ENCODE measurements at places on chromosomes 4 and X.

DNA sequence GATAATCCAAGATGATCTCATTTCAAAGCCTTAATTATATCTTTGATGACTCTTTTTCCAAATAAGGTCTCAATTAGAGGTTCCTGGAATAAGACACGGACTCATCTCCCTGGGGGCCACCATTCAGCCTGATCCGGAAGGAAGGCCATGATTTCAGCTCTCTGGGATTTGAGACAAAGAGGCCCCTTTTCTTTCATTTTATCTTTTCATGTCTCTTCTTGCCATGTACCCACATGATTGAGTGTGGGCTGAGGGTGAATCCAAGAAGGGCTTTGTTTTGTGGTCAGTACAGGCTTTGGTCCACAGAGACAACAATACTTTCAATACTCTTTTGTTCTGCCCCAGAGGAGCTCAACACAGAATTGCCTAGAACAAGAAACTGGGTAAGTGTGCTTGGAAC lies 261.2 kb downstream of the TRIML1 start:
- no peak overlapping the region for H3K4me3 ChIP-seq
- H3K36me3 ChIP-seq, result no peaks in the 10 kb centered on the region
- no peaks in the 10 kb centered on the region for H3K4me1 ChIP-seq
- no peaks in the 10 kb centered on the region for H3K27me3 ChIP-seq

DNA sequence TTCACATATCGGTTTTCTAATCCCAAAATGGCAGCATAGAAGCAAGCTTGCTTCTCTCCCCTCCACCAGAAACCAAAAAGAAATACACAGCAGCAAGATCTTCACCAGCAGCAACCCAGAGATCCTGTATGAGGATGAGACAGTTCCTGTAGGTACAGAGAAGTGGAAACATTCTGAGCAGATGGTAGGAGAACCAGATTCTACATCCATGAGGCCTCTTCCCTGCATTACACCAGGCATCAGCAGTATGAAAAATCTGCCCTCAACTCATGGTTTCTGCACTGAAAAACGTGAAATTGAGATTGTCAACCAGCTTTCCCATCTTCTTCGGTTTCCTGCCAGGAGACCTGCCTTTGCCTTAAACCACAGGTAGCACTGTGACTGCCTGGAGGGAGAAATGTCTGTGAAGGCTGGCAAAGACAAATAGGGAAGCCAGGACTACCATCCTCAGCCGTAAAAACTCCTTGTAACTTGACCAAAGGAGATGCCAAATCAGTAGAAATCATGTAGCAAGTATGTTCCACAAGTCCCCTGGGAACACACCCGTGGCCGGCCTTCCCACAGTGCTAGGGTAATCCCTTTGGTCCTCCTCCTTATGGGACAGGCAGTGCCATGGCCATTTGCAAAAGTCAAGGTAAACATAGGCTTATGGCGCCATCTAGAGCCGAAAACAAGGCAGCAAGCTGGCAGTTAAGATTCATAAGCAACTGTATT lies 24.0 kb upstream of the MTHFD2L start:
- H3K4me3 ChIP-seq, result no peak overlapping the region
- peaks cover 11% of the 10 kb centered on the region for H3K27me3 ChIP-seq
- no peaks in the 10 kb centered on the region for H3K36me3 ChIP-seq
- H3K27ac ChIP-seq, result no peak overlapping the region
- no peaks in the 10 kb centered on the region for H3K4me1 ChIP-seq

GRCh38 chr4:151565583-151565982 lies 156.6 kb downstream of the FHIP1A start:
- peaks cover 16% of the 10 kb centered on the region for H3K27me3 ChIP-seq
- no peaks in the 10 kb centered on the region for H3K4me1 ChIP-seq
- H3K4me3 ChIP-seq, result no peak overlapping the region
- H3K27ac ChIP-seq, result no peak overlapping the region

DNA sequence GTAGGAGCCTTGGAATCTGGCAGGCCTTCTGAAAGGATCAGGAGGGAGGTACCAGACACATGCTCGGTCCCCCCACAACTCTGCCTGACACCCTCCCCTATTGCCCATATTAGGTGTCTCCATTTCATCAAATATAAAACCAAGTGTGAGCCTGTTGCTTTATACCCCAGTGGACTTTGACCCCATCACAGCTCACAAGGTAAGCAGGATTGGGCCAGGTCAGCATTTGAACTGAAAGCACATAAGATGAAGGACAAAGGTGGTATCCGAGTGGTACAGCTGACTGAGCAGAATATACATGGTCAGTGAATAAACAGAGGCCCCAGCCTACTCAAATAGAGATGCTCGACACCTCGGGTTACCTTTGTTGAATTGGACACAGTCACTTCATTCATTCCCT lies 20.0 kb downstream of the SLC25A43 start:
- H3K4me1 ChIP-seq, result no peaks in the 10 kb centered on the region
- no peak overlapping the region for H3K4me3 ChIP-seq
- DNase-seq, result no peak
- H3K27ac ChIP-seq, result no peak overlapping the region
- H3K27me3 ChIP-seq, result no peaks in the 10 kb centered on the region

- no peak for DNase-seq
- peaks cover 2% of the 10 kb centered on the region for H3K27me3 ChIP-seq
- H3K4me1 ChIP-seq, result no peaks in the 10 kb centered on the region
- H3K4me3 ChIP-seq, result no peak overlapping the region
- no peak overlapping the region for H3K27ac ChIP-seq
- H3K36me3 ChIP-seq, result no peaks in the 10 kb centered on the region
These were observed 27.8 kb downstream of the TCEAL1 start for GRCh38 chrX:103656617-103657016.

GRCh38 chr4:151192556-151193235 lies 84.3 kb upstream of the PRSS48 start:
- no peaks in the 10 kb centered on the region for H3K4me1 ChIP-seq
- peaks cover 2% of the 10 kb centered on the region for H3K27me3 ChIP-seq

DNA sequence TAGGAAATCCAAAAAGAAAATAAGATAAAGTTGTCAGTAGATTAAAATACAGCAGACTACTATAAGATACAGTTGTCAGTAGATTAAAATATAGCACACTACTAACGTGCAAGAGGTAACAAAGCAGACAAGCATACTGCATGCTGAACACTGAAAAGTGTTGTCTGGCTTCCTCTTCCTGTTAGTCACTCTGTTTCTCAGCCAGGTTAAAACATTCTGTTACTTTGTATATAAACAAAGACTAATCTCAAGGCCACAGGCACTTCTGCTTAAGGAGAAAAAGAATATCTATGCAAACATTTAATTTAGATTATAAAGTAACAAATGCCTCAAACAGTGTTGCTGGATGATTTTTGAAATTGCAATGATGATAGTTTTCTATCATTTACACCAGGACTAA lies 41.0 kb upstream of the SCD5 start:
- H3K27me3 ChIP-seq, result no peaks in the 10 kb centered on the region
- no peak for DNase-seq
- H3K27ac ChIP-seq, result no peak overlapping the region
- H3K36me3 ChIP-seq, result peaks cover 25% of the 10 kb centered on the region
- no peak overlapping the region for H3K4me3 ChIP-seq

- H3K4me1 ChIP-seq, result no peaks in the 10 kb centered on the region
- no peaks in the 10 kb centered on the region for H3K36me3 ChIP-seq
- H3K27me3 ChIP-seq, result peaks cover 3% of the 10 kb centered on the region
- H3K27ac ChIP-seq, result no peak overlapping the region
These were observed 25.8 kb downstream of the SLC7A11 start for GRCh38 chr4:138216272-138216867.
